ENCODE measurements at places on chromosomes 4 and X.

- no peak for DNase-seq
Observed at GRCh38 chr4:186787536-186787935, 63.9 kb upstream of the FAT1 start.

GRCh38 chr4:123618606-123619005 lies 222.0 kb downstream of the SPRY1 start:
- DNase-seq, result no peak

DNA sequence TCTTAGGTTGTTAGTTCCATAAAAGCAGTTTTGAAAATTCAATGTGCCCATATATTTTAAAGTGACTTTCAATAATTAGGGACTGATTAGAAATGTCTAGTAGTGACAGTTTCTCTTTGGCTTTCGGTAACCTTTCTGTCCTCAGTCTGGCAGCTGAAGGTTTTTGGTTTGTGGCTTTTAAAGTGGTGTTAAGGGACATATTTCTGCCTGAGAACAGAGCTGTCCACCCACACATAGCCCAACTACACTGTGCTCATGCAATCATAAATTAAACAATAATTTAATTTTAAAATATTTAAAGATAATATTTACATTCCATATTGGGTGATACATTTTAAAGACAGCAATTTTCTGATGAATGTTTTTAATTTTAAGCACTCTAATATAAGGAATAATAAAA lies 335.0 kb upstream of the TENM3 start:
- no peak for DNase-seq

DNA sequence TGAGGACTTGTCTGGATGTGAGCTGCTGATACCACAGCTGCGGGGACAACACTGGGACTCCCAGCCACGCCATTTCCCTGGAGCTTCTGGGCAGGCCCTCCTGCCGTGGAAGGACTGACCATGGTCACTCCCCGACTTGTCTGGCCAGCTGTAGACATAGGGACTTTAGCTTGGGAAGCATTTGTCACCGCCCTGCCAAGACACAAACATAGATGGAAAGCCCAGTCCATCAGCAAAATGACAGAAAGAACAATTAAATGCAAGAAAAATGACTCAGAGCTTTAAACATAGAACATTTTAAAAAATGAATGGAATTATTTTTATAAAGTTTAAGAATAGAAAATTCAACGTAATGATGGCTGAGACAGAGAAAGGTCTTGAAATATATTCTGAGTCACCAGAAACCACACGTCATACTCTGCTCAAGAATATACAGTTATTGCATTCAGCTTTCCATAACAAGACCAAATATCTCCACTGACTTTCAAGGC lies 107.6 kb upstream of the CBR4 start:
- DNase-seq, result no peak

DNA sequence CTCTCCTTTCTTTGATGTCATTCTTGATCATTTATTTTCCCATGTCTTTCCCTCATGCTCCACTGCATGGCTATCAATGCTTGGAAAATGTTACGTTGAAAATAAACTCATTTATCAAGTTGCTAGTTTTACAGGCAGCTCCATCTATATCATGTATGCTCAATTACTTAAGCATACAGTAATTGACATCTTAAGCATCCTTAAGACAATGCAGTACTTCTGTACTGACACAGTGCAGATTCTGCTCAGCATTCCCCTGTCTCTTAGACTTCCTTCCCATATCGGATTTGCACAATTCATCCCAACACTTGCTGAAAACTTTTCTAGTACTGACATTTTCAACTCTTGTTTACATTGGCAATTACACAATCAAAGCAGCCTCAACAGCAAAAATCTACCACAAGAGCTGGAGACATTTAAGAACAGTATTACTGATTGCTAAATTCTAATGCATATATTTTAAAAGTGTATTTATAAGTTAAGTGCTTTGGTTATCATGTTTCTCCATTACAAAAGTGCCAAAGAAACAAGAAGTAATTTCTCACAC lies 165.6 kb downstream of the ATP10D start:
- DNase-seq, result no peak

GRCh38 chr4:18202486-18202885 lies 180.9 kb upstream of the LCORL start:
- no peak for DNase-seq

- DNase-seq, result peak; percentile 47
Observed at GRCh38 chr4:76301068-76301774, 5.3 kb upstream of the STBD1 start.

DNA sequence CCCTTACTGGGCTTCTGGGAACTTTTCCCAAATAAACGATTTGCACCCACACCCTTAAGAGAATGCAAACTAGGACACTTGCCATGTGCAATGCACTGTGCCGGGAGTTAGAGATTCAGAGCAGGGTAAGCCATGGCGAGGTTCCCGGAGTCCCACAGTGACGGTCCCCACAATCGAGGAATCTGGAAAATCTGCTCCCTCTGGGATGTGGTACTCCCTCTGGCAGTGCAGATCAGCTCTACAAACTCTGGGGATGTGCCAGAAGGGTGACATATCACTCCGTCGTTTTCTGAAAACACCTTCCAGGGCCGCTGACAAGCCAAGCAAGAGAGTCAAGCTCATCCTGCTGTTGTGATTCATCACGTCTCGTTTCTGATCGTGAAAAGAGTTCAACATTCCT lies 537.5 kb downstream of the BCOR start:
- no peak for DNase-seq

- no peak for DNase-seq
Observed at GRCh38 chr4:46445710-46446314, 55.9 kb upstream of the GABRA2 start.

DNA sequence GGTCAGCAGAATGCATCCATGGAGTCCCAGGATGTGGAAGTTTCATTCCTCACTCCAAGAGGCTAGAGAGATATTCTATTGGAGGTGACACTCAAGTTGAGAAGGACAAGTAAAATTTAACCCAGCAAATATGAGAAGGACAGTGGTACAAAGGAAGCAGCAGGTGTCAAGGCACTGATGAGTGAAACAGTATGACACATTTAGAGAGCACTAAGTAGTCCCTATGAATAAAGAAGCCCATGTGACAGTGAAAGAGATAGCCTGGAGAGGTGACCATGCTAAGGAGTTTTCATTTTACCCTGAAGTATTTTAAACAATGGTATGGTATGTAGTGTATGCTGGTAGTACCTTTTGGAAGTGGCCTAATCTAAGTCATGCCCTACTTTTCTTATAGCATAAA lies 9.2 kb downstream of the BMX start:
- DNase-seq, result no peak

DNA sequence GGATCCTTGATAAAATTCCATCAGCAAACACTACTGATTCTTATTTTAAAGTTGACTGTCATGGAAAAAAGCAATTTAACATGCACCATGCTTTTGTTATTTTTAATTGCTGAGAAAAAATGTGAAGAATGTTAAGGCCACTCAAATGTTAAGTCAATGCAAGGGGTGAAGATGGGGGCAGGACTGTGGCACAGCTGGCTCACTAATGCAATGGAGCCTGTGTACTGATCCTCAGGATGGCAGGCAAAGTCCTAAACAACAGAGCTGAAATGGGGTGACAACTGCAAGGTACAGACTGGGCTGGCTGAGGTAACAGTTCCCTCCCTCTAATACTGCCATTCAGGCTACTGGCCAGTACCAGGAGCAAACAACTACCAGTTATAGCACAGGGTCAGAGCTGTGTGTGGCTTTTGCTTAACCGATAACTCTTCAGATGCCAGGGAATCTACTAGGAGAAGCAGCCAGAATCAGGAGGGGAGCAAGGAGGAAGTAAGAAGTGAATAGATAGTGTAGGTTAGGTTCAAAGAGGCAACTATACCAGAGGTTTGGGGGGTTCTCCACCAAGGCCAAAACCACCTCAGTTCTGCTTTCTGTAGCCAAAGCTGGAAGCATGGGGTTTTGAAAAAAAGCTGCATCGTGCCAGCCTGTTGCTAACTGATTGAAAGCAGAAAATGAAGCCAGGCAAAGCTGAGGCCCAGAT lies 372.6 kb downstream of the OPHN1 start:
- no peak for DNase-seq

All from GDM1 (cell line).